Caki2 (cell line): ENCODE measurements at places on chromosomes 4 and X. TPM values are rescaled to one million over a fixed set of nuclear protein-coding genes. Genes with fewer than 3 reads are reported as not detected.

- DNase-seq, result no peak
These were observed 36.0 kb downstream of the MAML3 start for GRCh38 chr4:140117947-140118346.

GRCh38 chrX:40391662-40392061 is 189.1 kb upstream of the ATP6AP2 start:
- DNase-seq, result no peak

- no peak for DNase-seq
These were observed 31.9 kb downstream of the APLN start for GRCh38 chrX:129622757-129623301.

Gene BEX2
- 12.2 and 15.0 TPM in 2 replicates for total RNA-seq

- DNase-seq, result peak; percentile 59
These were observed at the start of gene NAA10 for GRCh38 chrX:153934762-153935325. NAA10 (minus strand) TSS chrX:153935037; CDS start chrX:153934904, 133 bp downstream.

DNA sequence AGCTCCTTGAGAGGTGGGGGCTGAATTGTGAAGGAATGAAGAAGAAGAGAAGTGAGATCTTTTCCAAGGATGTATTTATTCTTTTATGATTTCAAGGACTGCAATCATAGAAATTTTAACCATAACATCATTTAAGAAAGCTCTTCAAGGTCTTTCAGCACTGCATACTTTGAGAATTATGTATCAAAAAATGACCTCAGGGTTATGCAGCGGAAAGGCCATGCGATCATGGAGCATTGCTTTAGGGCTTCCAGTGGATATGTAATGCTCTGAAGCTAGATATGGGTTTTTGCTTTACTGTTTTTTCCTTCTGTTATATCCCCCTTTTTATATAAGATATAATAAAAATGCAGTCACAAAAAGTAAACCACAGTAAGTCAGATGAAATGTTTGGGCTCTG is 38.7 kb downstream of the SGMS2 start:
- DNase-seq, result no peak

Gene RPA4
- not detected in 2 replicates for total RNA-seq

- no peak for DNase-seq
These were observed 48.2 kb downstream of the FGFBP1 start for GRCh38 chr4:15890246-15890829.
